ENCODE measurements at places on chromosomes 1 and 21.

DNA sequence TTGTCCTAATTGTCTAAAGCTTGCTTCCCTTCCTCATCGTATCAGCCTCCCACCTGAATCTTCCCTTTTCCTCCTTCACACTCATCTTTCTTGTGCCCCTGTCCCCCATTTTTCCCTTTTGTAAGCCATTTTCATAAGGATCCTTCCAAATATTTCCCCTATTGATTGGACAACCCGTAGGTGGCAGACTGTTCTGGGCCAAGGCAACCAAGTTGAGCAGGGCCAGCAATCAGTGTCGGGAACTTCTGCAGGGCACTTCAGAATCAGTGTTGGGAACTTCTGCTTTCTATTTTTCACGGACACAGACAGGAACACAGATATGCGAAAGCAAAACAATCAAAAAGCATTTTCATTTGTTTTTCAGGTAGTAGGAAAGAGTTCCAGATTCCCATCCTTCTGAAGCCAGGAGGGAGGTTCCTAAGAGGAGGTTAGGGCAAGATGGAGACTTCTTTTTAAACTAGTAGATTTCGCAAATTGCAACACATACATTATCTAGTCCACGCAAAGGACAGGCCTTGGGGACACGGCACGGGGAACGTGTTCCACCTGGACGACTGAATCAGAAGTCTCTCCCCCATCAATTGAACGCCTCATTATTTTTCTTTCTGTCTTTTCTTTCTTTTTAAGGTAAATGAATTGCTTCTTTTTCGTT, 691 bp upstream of the MPZL1 start:
- no peak for DNase-seq

- no peak for DNase-seq
These were observed 40.3 kb upstream of the TRIM45 start for GRCh38 chr1:117161887-117162286.

DNA sequence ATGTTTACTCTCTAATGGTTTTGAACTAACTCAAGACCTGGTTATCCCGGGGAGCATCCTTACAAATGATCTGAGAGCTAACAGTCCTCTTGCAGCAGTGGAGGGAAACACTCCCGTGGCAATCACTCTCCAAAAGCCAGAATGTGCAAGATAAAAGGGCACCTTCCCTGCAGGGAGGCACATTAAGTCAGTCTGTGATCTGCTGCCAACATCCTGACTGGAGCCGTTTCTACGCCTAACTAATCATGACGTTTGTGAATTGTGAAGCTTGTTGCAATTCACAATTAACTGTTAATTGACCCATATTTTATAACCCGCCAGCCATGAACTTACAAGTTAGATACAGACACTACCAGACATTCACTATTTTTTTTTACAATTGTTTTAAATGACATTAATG, 52.1 kb upstream of the LGALS8 start:
- DNase-seq: no peak

- DNase-seq: peak; percentile 31
These were observed 55.5 kb upstream of the PSEN2 start for GRCh38 chr1:226814751-226815537.

- DNase-seq: no peak
These were observed 1.7 kb upstream of the TRIM67 start for GRCh38 chr1:231159963-231160761.

- no peak for DNase-seq
These were observed 7.7 kb upstream of the CD5L start for GRCh38 chr1:157849229-157849875.

DNA sequence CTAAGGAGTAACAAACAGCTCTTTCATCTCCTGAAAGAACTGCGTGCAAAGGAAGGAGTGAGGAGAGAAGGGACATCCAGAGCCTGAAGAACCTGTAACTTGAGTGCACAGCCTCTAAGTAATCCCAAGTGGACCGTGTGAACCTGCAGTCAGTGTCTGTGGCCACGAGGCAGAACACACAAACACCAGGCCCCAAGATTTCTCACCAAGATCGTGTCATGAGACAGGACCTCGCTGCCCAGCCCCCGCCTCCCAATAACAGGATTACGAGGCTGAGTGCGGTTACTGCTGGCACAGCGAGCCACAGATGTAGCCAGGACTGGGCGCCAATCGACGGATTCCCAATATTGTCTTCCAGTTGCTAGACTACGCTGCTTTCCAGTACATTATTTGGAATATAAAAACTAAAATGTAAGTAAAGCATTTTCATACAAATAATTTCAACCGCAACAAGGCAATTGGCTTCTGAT, 101.3 kb upstream of the SLC25A33 start:
- peak; percentile 75 for DNase-seq

DNA sequence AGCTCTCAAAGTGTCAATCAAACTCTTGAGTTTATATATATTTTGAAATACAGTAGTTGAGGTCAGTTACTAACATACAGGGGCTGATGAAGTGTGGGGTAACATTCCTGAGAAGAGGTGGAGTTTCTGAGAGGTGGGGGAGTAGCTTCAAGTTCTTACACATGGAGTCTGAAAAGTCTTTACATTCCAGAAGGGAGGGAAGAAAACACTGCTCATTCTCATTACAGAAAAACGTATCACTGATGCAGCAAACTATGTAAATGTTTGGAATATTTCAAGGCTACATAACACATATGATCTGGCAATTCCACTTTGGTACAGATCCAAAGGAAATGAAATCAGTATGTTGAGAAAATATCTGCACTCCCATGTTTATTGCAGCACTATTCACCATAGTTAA, 1065.8 kb upstream of the B3GALT2 start:
- DNase-seq: no peak

DNA sequence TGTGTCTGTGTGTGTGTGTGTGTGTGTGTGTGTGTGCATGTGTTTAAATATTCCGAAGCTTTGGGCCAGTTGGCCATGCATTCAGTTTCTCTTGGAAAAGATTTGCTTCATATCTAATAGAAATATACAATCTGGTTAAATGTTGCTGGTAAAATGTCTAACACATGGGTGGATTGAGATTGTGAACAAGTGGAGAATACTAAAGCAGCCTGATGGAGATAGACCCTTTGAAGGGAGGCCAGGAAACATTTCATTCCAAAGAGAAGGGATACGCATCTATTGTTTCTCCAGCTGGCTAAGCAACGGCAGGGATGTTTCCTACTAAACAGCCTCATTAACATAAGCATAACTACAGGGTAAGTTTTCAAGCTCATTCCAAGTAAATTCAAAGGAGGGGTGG, 257.5 kb upstream of the PTBP2 start:
- DNase-seq: no peak

DNA sequence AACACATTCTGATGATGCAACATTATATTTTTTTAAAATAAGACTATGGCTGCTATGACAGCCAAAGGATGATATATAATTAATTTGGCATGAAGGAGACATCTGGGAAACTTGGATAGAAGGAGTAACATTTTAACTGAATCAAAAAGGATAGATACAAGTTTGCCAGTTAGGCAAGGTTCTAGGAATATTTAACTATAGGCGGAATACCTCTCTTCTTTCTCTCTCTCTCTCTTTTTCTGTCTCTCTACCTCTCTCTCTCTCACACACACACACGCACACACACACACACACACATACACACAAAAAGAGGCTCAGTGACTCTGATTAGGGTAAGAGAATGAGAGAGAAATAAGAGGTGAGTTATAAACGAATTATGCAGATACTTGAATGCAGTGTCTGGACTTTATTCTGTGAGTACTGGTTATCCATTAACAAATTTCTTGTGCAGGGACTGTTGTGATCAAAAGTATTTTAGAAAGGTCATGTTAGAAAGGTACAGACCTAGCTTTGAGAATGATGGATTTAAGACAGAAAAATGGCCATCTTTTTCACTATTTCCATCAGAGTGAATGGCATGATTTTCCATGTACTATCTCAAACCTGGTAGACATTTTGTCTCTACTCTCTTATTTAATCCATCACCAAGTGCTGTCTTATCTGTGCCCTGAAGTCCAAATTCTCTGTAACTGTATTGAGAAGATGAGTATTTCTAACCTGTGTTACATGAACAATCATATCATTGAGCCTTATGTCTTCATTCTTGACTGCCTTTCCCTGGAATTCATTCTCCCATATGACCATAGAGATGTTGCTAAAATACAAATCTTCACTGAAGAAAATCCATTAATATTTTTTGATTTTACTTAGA, 1106.9 kb upstream of the ADGRL4 start:
- no peak for DNase-seq

DNA sequence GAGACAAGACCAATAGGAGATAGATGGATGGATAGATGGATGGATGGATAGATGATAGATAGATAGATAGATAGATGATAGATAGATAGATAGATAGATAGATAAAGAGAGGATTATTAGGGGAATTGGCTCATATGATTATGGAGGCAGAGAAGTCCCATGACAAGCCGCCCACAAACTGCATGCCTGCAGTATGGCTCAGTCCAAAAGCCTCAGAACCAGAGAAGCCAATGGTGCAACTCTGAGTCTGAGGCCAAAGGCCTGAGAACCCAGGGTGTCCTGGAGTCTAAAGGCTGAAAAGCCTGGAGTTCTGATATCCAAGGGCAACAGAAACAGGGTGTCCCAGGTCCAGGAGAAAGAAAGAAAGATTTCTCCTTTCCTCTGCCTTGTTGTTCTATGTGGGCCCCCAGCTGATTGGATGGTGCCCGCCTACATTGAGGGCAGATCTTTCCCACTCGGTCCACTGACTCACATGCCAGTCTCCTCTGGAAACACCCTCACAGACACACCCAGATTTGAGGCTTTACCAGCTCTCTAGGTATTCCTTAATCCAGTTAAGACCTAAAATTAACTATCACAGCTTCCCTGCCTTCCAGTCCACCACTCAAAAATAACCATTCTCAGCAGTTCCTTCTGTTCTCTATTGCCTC, 39.6 kb upstream of the IRF2BP2 start:
- no peak for DNase-seq

DNA sequence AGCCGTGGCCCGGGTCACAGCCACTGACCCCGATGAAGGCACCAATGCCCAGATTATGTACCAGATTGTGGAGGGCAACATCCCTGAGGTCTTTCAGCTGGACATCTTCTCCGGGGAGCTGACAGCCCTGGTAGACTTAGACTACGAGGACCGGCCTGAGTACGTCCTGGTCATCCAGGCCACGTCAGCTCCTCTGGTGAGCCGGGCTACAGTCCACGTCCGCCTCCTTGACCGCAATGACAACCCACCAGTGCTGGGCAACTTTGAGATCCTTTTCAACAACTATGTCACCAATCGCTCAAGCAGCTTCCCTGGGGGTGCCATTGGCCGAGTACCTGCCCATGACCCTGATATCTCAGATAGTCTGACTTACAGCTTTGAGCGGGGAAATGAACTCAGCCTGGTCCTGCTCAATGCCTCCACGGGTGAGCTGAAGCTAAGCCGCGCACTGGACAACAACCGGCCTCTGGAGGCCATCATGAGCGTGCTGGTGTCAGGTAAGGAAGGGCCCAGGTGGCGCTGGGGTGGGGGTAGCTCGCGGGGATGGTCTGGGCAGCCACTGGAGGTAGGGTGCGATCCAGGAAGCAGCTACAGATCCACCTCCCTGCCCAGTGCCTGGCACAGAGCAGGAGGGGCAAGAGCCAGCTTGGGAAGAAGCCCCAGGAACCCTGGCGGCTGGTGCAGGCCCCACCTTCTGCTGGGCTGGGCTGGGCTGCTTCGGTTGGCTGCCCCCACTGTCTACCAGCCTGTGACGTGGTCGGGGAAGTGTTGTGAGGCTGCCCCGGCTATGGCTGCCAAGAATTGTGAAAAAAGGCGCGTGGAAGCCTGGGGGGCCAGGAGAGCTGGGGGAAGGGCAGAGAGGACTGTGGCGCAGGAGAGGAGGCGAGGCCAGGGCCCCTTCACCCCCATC, 3.8 kb downstream of the CELSR2 start:
- peak; percentile 79 for DNase-seq

- no peak for DNase-seq
These were observed 15.7 kb downstream of the BTBD8 start for GRCh38 chr1:92095874-92096273.

DNA sequence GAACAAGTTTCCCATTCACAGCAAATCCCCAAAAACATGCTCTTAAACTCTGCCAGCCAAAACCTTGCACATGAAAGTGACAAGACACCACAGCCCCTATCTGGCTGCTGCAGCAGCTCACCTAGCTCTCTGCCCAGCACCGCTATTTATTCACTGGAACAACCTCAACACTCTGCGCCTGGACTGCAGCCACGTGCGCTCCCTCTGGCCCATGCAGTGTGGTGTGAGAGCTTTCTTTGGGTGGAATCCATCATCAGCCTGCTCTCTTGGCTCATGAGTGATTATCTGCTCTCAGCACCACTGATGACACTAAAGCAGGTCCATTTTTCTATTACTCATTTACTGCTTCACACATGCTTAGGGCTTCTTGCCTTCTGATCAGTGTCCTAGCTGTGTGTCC, 11.4 kb downstream of the KCNJ6 start:
- DNase-seq: no peak

DNA sequence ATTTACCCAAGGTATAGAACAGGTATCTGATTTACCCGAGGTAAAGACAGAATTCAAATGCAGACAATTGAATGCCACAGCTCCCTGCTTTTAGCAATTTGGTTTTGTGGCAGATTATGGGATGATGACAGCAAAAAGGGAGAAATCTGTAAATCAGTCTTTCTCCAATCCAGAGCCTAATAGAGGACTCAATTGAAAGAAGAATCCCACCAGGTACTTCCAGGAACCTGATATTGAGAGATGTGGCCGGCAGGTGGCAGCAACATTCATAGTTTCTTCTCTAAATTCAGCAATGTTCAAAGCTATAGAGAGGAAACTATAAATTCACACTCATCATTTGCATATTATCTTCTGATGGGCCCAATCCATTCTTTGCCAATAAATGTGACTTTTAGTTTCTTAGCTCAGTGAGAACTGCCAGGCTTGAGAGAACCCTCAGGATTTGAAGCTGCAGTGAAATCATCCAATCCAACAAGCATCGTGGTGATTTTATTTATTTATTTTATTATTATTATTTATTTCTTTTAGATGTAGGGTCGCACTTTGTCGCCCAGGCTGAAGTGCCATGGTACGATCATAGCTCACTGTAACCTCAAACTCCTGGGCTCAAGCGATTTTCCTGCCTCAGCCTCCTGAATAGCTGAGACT, 9.8 kb upstream of the PHACTR4 start:
- DNase-seq: peak; percentile 23

DNA sequence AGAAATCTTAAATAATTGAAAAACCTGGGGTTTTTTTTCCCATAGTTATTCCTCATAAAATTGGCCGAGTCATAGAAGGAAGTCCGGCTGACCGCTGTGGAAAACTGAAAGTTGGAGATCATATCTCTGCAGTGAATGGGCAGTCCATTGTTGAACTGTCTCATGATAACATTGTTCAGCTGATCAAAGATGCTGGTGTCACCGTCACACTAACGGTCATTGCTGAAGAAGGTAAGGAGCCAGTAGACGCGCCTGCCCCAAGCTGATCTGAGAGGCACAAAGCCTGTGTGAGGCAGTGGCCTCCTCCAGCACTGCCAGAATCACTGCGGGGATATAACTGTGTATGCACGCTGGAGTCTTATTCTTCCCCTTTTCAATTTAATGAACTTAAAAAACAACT, 100.3 kb downstream of the PHTF1 start:
- DNase-seq: no peak

DNA sequence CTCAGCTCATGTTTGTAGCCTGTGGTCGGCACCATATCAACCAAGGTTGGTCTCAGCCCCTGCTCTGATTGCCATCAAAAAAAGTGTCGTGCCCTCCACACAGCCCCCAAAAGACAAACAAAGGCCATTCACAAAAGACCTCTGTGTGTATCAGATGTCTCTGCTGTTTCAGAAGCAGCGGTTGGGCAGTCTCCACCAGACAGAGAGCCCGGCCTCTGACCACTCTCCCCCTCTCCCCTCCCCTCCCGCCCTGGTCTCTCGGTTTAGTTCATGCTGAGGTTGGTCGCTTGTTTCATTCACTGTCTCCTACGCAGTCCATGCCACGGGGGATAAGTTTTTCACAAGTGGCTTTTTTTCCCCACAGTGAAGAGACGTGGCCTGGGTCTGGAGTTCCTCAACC, 27.1 kb downstream of the ACTA1 start:
- DNase-seq: no peak

Measured in amygdala (tissue), 56 donors.